ENCODE measurements at places on chromosomes 7 and 10. TPM values are rescaled to one million over a fixed set of nuclear protein-coding genes. Genes with fewer than 3 reads are reported as not detected.

The RASA4B gene
- total RNA-seq, result 1.8 TPM

The HMX3 gene
- total RNA-seq, result not detected

The DLX5 gene
- total RNA-seq, result not detected

The WIPF3 gene
- under 0.01 TPM for total RNA-seq
